ENCODE measurements at places on chromosomes 13 and 19. TPM values are rescaled to one million over a fixed set of nuclear protein-coding genes. Genes with fewer than 3 reads are reported as not detected.

DNA sequence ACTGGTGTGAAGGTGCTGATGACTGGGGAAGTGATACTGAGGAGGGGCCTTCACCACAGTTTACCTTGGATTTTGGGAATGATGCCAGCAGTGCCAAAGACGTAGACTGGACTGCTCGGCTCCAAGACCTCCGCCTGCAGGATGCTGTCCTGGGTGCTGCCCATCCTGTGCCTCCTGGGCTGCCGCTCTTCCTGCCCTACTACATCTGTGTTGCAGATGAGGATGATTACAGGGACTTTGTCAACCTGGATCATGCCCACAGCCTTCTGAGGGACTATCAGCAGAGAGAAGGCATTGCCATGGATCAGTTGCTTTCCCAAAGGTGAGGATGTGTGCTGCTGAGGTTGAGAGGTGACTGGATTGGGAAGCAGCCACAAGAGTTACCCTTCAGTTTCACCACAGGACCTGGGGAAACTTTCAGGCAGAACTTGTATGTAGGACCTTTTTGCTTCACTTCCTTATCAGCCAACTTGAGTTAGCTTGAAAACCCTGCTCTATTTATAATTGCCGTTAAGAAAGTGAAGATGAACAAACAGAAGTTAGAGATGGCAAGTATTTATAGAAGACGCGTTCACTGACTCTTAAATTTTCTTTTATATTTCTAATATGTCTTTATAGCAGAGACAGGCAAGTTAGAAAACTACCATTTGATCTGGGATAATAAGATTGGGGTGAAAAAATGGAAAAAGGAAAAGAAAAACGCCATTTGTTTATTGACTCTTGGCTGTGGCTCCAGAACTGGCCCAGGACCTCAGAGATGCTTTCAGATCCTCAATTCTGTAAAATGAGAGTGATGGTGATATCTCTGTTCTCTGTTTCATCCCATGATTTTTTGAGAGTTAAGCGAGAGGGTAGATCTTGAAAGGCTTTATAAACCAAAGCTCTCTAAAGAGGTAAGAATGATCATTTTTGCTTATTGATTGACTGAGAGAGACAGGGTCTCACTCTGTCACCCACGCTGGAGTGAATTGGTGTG lies 5.3 kb downstream of the PDCD2L start:
- no peak for DNase-seq

GRCh38 chr19:35054626-35055025 lies 13.1 kb downstream of the HPN start:
- no peak for DNase-seq

DNA sequence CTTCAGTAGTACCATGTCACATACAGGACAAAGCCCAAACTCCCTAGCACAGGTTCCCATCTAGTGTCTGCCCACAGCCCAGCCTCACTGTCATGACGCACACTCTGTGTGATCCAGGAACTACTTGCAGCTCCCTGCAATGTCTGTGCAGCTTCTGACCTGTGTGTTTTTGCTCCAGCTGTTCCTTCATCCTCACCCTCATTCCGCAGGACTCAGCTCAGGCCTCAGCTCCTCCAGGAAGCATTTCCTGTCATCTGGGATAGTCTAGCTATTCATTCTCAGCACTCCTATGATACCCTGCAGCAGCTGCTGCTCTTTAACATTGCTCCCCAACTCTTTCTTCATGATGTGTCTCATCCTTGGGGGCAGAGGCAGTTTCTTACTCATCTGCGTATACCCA lies 56.1 kb downstream of the ENOX1 start:
- DNase-seq = peak; percentile 28

DNA sequence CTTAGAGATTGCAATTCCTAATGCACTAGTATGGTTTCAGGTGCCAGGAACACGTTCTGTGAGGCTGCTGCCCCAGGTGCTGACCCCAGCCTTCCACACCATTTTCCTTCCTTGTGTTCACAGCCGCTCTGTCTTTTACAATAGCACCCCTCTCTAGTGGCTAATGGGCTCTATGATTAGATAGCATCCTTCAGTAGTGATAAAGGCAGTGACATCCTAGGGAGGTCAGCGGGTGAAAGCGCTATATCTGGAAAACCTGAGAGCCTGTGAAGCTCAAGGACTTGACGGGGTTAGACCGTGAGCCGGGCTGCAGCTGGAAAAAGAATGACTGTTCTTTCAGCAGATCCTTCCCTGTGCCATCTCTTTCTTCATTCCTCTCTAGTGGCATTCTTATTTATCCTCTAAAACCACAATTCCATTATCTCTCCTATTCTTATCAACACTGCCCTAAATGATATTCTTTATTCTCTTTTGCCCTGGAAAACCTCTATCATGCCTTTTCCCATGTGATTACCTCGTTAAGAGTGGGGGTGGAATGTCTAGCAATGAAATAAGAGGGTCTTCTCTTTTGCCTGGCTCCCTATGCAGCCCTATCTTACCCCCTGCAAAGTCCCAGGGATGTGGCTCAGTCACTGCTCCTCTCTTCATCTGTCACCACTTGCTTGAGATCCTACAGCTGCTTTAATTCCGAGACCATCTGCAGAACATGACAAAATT lies 21.8 kb downstream of the ALOX5AP start:
- no peak for DNase-seq

PTGER1 gene
- total RNA-seq = 0.52 TPM

DNA sequence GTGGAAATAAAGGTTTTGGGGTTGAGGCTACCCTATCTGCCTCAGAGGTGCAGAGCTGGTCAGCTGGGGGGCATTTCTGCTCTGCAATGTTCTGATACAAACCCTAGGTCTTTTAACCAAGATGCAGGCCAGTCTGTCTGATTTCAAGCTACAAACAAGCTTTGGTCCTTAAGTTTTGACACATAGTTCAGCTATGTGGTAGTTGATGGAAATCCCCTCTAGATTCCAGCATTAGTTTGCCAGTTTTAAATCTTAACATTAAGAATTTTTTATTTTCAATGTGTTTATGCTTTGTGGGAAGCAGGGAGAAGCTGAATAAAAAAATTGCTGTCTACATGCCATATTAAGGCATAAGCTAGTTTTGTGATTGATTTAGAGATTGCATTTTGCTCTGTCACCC lies 225.7 kb downstream of the LMO7 start:
- no peak for DNase-seq

DNA sequence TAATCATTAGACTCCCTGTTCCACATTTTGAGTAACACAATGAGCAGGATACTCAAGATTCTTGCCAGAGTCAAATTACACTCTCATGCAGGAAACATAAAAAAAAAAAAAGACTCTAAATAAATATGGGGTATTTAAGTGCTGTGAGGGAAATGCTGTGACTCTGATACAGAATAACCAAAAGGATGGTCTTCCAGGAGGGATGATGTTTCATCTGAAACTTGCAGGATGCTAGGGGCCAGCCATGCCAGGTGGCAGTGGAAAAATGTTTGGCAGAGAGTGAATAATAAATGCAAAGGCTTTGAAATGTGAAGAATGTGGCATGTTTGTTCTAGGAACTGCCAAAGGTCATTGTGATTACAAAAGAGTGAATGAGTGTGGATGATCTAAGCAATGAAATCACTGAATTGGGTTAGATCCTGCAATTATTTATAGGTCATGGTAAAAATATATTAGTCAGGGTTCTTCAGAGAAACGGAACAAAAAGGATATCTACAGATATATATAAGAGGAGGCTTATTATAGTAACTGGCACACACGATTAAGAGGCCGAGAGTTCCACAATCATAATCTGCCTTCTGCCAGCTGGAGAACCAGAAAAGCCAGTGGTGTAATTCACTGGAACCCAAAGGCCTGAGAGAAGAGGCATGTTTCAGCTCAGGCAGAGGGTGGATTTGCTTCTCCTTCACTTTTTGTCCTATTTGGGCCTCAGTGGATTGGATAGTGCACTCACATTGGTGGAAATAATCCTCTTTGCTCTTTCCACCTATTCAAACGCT lies 1832.8 kb upstream of the MIR17HG start:
- DNase-seq = no peak

EID2B gene
- 0.15 TPM for total RNA-seq

AXL gene
- total RNA-seq = 27.4 TPM

DNA sequence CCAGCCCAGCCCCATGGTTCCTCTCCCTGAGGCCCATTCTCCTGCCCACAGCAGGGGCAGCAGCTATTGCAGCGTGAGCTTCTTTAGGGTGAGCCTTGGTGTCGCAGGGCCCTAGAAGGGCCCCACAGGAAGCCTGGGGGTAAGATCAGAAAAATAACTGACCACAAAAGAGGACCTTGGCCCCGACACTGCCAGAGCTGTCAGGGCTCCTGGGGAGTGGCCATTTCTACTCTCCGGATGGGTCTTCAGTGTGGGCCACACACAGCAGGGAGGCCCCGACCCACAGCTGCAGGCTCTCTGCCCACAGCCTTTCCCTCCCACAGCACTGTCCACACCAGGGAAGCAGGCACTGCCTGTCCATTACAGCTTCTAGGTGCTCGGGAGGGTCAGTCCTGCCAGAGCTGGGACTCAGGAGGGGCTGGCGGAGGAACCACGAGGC lies 3.5 kb upstream of the SIGLEC8 start:
- peak; percentile 36 for DNase-seq

DCLK1 gene
- total RNA-seq = 2.7 TPM

CPAMD8 gene
- total RNA-seq = 3.4 TPM

- no peak for DNase-seq
Observed at GRCh38 chr19:17113127-17113785, 37.7 kb downstream of the MYO9B start.

MIPEP gene
- total RNA-seq = 24.2 TPM

DAND5 gene
- total RNA-seq = 0.50 TPM

Measured in left colon (tissue), 2 donors.